ENCODE measurements at places on chromosomes 4 and X.

- DNase-seq: no peak
These were observed 40.5 kb downstream of the CEP44 start for GRCh38 chr4:174324236-174324635.

DNA sequence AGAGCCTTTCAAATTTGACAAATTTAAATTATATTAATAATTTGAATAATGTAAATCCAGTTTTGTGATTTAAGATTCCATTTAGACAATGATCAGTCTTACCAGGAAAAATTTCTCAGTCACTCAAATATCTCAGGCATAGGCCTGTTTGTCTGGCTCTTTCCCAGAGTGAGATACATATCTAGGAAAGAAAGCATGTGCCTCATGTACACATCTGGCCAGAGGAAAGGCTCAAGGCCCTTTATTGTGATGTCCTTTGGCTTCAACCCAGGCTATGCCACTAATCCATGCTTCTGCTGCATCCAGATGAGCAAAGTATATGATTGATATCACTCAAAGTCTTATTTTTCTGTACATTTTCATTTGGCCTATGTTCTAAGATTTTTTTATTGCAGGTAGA is 473.3 kb upstream of the ADGRL3 start:
- no peak for DNase-seq

DNA sequence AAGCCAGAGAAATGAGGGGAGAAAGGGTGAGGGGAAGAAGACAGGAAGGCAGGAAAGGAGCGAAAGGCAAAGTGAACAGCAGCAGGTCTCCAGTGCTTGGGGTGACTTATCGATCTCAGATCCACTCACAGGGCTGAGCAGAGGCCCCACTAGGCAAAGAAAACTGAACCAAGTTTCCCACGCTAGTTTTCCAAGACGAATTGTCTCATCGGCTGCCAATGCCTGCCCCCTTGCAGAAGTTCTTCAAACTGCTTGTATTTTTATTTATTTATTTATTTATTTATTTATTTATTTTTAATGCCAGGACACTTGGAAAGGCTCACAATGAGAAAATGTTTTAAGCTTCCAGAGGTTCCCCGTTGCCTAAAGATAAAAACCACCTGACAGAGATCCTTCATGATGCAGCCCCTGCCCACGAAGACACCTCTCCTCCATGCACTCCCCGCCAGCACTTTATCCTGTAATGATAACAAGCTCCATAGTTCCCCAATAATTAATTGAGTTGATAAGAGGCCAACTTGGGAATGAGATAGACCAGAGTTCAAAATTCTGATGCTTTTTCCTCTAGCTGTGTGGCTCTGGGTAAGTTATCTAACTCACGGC is 43.2 kb downstream of the QDPR start:
- peak; percentile 47 for DNase-seq

DNA sequence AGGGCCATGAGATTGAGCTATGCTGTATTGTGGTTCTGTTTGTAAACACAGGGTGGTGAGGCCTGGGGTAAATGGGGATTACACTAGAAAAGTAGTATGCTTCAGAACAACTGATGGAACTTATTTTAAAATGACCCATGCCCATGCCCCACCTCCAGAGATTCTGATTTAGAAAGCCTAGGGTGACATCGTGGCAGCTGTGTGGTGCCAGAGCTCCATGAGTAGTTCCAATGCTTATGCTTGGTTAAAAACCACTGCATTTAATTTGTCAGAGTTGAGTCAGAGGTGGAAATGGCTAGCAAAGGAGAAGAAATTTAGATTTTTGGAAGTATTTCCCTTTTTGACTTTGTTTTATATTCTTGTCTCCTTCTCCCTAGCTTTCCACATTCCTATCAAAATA is 63.4 kb upstream of the PDE5A start:
- DNase-seq: peak; percentile 63

DNA sequence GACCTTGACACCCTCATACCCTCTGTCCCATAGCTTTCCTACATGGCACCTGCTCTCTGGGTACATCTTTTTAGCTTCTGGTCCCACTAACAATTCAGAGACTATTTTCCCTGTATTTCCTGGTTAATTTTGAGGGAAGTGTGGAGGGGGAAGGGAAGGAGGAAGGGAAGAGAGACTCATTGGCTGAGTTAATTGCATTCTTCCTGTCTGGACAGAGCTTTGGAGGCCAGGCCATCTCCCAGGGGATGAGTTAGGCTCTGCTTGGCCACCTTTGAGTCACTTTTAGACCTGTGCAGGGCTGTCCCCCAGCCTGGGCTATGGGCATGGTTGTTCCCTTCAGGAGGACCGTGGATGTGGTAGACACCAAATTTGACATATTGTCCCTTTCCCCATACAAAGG is 167.9 kb upstream of the PGRMC2 start:
- DNase-seq: no peak

DNA sequence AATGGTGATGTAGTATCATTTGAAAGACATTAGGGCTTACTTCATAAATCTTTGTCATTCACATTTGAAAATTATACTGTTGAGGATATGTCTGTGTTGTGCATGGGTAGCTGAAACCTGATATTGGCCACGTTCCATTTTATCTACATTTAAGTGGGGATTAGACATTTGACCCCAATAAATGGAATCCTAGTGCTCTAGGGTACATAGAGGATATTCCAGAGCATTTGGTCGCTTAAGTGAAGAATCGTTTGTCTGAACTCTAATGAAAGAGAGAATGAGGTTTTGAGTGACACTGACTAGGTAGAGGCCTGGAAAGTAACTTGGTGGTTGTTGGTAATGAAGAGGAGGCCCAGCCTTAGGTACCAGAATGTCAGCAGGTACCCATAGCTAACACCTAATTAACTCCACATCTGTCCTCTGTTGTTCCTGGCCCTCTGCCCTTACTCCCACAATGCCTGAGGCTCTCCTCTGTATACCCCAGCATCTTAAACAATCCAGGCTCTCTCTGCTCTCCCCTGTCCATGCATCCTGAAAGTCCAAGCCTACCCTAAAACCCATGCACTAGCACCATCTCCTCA is 299.5 kb upstream of the KLF3 start:
- no peak for DNase-seq

- DNase-seq: no peak
These were observed 259.1 kb downstream of the DACH2 start for GRCh38 chrX:86407371-86407770.

GRCh38 chr4:17934286-17934685 is 87.3 kb downstream of the LCORL start:
- no peak for DNase-seq

GRCh38 chr4:62619971-62620370 is 1419.8 kb downstream of the ADGRL3 start:
- no peak for DNase-seq

GRCh38 chrX:128653524-128654060 is 601.4 kb upstream of the ACTRT1 start:
- no peak for DNase-seq

DNA sequence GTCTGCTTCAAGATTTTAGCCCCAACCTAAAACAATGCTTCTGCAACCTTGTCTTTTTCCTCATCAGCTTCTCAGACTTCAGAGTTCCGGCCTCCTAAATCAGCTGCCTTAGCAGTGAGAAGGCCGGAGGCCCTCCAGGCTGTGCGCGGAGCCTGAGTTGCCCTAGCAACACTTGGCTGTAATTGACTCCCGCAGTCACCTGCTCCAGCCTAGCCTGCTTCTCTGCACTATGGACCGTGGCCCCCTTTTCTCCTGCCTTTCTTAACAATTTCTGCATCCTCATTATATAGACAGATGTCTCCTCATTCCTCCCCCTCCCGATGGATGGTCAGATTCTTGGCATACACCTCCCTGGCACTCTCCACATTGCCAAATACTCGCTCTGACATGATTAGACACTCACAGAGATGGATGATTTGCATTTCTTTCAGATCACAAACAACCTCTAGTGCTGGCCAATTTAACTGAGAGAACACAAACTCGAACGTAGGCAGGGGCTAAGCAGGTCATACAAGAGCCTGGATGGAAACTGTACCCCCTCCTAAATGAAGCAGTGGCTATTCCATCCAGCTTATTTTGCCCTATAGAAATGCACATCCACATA is 9.5 kb upstream of the HUWE1 start:
- DNase-seq: no peak

- no peak for DNase-seq
These were observed 80.5 kb downstream of the ALPK1 start for GRCh38 chr4:112377594-112378242.

DNA sequence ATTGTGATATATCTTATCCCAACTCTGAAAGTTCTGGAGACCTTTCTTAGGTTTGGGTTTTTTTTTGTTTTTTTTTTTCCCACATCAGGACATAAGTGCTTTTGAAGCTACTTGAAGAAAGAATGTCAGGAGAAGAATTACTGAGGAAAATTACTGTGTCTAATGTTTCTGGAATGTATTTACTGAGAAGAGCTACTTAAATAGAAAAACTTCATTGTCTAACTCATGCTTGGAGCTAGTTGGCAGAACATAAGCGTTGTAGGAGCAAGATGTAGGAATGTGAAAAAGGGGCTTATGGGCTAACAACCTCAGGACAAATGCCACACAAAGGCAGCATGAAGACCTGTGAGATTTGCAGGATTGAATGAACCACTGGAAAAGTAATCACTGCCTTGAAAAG is 166.6 kb upstream of the GLRA2 start:
- peak; percentile 62 for DNase-seq

GRCh38 chrX:36684053-36684452 is 324.1 kb upstream of the FAM47C start:
- no peak for DNase-seq

Measured in fibroblast of skin of scalp (primary cell).